ENCODE measurements at places on chromosomes 7 and 10.
A peak's percentile ranks its signal among the peaks of the same experiment; 100 is the strongest.

DNA sequence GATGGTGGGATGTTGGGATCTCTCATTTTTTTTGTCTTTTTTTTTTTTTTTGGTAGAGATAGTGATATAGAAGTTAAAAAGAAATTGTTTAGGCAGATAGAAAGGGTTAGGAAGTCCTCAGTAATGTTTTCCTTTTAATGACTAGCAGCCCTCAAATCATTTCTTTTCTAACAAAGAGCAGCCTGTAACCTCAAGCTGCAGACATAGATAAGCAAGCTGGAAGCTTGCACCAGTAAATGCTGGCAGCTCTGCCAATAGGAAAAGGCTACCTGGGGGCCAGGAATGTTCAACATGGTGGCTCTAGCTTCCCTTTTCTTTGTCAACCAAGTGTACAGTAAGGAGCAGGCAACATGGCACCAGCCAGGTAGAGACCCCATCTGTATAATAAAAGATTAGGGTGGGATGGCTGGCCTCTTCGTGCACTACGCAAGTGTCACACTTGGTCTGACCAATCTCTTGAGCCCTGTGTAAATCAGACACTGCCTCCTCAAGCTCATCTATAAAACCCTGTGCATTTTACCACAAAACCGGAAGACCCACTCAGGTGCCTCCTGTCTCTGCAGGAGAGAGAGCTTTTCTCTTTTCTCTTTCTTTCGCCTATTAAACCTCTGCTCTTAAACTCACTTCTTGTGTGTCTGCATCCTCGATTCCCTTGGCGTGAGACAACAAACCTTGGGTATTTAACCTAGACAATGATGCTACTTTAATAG lies 212.9 kb downstream of the SNX10 start:
- no peak overlapping the region for H3K27ac ChIP-seq
- no peaks in the 10 kb centered on the region for H3K4me1 ChIP-seq
- no peak for DNase-seq
- no peaks in the 10 kb centered on the region for H3K36me3 ChIP-seq
- H3K4me3 ChIP-seq = no peak overlapping the region

- H3K27me3 ChIP-seq = peaks cover 36% of the 10 kb centered on the region
- no peaks in the 10 kb centered on the region for H3K4me1 ChIP-seq
- no peak overlapping the region for H3K27ac ChIP-seq
- no peak for DNase-seq
Measured at GRCh38 chr10:131806646-131807317, 94.0 kb upstream of the PPP2R2D start.

GRCh38 chr7:81882086-81882485 lies 112.2 kb upstream of the HGF start:
- no peak overlapping the region for H3K27ac ChIP-seq
- H3K4me3 ChIP-seq = no peak overlapping the region
- H3K27me3 ChIP-seq = no peaks in the 10 kb centered on the region
- no peak for DNase-seq
- H3K4me1 ChIP-seq = peaks cover 1% of the 10 kb centered on the region
- H3K36me3 ChIP-seq = no peaks in the 10 kb centered on the region

DNA sequence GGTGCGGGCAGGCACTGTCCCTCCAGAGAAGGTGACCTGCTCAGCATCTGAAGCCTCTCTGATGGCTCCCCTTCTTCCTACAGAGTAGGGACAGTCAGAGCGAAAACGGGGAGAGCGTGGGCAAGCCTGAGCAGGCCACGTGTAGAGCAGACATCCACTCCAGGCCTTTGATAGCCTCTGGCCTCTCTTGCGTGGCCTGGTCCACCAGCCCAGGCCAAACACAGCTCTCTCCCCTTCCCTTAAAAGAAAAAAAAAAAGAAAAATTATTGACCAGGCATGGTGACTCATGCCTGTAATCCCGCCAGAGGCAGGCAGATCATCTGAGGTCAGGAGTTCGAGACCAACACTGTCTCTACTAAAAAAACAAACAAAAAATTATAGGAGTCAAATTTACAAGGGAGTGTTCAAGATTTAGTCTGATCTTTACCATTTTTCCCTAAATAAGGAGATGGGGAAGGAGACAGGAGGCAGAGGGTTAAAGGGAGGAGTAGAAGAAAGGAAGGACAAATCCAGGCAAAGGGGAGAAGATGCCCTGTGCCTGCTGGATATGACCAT lies 84.8 kb downstream of the PLXNA4 start:
- H3K4me1 ChIP-seq = no peaks in the 10 kb centered on the region
- no peak for DNase-seq
- no peaks in the 10 kb centered on the region for H3K27me3 ChIP-seq
- no peaks in the 10 kb centered on the region for H3K36me3 ChIP-seq
- H3K27ac ChIP-seq = no peak overlapping the region

GRCh38 chr10:52523696-52524095 lies 209.6 kb downstream of the DKK1 start:
- H3K27ac ChIP-seq = no peak overlapping the region
- H3K4me1 ChIP-seq = no peaks in the 10 kb centered on the region
- H3K36me3 ChIP-seq = no peaks in the 10 kb centered on the region
- no peak overlapping the region for H3K4me3 ChIP-seq
- DNase-seq = no peak

DNA sequence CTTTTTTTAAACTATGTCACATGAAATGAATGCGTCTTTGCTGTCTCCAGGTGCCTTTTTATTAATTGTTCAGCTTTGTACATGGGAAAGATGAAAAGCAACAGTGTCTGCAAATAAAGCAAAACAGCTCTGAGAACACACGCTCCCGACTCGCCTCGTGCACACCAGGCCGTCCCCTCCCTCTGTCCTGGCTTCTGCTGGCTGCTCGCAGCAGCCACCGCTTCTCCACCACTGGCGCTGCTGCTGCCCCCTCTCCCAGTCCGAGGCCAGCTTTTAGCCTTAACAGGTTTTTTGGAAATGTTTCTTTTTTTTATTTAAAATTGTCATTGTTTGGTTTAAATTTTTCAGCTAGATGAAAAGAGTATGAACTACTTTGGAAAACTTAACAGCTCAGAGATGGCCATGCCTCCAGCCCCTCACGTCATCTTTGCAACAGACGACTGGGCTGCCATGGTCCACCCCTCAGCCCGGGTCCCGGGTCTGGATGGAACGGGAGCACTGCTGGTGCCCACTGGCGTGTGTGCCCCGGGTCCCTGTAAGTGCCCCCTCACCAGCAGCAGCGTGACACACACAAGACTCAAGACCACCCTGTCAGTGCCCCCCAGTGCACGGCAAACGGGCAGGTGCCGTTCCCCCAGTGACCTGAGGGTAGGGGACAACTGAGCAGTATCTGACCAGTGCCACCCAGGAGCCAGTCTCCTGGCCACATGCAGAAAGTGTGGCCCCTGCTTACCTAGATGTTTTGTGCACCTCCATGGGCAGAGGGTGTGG lies 415.6 kb upstream of the FOXK1 start:
- H3K27me3 ChIP-seq = peaks cover 24% of the 10 kb centered on the region
- no peaks in the 10 kb centered on the region for H3K4me1 ChIP-seq
- no peak overlapping the region for H3K27ac ChIP-seq
- H3K36me3 ChIP-seq = no peaks in the 10 kb centered on the region

DNA sequence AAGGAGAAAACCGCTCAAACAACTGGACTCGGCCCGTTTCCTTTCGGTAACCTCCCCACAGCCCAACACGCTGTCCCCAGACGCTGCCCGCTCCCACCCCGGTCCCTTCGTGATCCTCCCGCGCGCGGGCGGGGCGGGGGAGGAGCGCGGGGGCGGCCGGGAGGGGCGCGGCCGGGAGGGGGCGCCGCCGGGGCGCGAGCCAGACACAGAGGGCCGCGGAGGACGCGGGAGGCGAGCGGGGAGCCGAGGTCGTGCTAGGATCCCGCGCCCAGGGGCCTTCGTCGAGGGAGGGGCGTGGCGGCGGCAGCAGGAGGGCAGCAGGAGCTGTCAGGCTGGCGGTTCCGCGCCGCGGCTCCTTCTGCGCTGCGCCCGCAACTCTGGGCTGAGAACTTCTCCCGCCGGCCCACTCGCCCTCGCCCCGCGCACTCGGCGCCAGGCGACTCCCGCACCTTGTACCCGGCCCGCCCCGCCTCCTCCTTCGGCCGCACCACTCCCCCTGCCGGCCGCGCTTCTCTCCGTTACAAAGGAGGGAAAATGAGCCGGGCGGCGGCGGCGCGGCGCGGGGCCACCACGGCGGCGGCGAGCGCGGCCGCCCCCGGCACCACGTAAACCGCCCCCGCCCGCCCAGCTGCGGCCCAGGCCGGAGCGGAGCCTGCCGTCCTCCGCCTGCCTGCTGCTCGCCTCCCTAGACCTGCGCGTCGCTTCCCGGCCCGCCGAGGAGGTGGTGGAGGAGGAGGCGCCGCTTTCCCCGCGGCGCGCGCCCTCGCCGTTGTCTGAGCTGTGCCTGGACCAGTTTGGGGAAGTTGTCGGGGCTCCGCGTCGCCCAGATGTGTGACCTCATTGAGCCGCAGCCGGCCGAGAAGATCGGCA lies at the start of gene CDK14:
TSS of gene CDK14 (plus strand) at position 521 of the 870 bp plus-strand sequence. CDS start at position 828, 307 bp downstream.
- peaks cover 55% of the 10 kb centered on the region for H3K4me1 ChIP-seq
- H3K36me3 ChIP-seq = peaks cover 4% of the 10 kb centered on the region

GRCh38 chr7:50921114-50921813 lies 138.6 kb upstream of the GRB10 start:
- no peak overlapping the region for H3K27ac ChIP-seq
- no peak for DNase-seq
- no peak overlapping the region for H3K4me3 ChIP-seq
- no peaks in the 10 kb centered on the region for H3K4me1 ChIP-seq
- no peaks in the 10 kb centered on the region for H3K36me3 ChIP-seq
- H3K27me3 ChIP-seq = no peaks in the 10 kb centered on the region

DNA sequence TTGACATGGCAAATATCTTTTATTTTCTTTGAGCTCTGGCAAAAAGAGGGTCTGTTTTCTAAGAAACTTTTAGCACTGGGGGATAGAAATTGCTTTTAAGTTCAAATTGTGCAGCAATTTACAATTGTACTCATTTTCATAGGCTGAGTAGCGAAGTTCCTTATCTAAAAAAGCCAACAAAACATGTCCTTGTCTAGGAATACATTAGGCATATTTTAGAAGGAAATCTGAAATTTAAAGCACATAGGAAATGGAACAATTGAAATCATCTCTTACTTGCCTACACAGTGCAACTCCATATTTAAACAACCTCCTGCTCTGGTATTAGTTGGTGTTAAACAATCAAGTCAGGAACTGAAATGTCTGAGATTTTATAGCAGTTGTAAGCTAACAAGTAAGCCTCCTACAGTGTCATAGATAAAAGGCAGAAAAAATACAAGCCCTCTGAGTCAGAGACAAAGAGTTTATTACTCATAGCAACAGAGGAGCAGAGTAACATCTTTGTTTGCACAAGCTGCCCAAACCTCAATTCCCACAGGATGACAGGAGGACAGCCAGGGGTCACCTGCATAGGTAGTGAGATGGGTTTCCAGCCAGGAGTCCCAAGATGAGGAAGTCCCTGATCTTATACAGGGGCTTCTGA lies 280.2 kb upstream of the HGF start:
- no peaks in the 10 kb centered on the region for H3K4me1 ChIP-seq
- H3K27ac ChIP-seq = no peak overlapping the region
- no peaks in the 10 kb centered on the region for H3K36me3 ChIP-seq

DNA sequence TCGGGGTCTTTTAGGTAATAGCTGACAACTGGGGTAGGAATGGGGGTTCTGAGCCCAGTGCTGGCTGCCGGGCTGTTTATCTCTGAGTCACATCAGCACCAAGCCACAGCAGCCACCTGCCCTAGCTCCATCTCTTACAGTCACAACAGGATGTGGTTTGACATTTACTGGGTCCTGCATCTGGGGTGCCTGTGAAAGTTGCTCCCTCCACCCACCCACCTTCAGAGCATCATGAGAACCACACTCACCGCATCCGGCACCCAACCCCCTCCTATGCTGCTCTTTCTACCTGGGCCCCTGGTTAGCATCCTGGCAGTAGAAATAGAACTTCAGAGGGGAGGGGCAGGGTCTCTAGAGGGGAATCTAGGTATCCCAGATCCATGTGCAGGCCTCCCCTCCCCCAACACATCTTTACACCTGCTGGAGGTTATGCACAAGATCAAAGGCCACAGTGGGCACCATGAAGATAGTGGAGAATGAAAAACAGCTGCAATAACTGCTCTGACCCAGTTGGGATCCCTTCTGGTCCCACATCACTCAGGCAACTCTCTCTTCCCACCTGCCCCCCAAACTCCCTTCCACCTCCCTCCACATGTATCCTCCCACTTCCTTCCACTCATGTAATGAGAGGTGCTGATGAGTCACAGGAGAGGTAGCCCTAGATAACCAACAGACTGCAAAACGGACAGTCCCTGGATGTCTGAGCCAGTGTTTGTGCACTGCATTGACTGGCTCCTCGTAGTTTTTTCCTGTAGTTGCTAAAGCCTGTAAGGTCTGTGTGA lies 38.2 kb downstream of the PRSS2 start:
- peak; percentile 91 for DNase-seq
- peak overlapping the region; percentile 99 for H3K27ac ChIP-seq
- peak overlapping the region; percentile 73 for H3K4me3 ChIP-seq
- no peaks in the 10 kb centered on the region for H3K27me3 ChIP-seq
- peaks cover 98% of the 10 kb centered on the region for H3K4me1 ChIP-seq
- peaks cover 15% of the 10 kb centered on the region for H3K36me3 ChIP-seq

- peak overlapping the region; percentile 48 for H3K27ac ChIP-seq
- DNase-seq = no peak
- peaks cover 34% of the 10 kb centered on the region for H3K4me1 ChIP-seq
- no peak overlapping the region for H3K4me3 ChIP-seq
Measured at GRCh38 chr7:27994639-27995038, 186.0 kb downstream of the JAZF1 start.

GRCh38 chr7:134328900-134329299 lies 12.2 kb upstream of the SLC35B4 start:
- H3K27me3 ChIP-seq = peaks cover 22% of the 10 kb centered on the region
- H3K36me3 ChIP-seq = no peaks in the 10 kb centered on the region
- DNase-seq = no peak
- H3K4me3 ChIP-seq = no peak overlapping the region

- H3K36me3 ChIP-seq = peaks cover 29% of the 10 kb centered on the region
- H3K4me3 ChIP-seq = no peak overlapping the region
- no peak overlapping the region for H3K27ac ChIP-seq
- DNase-seq = no peak
Measured at GRCh38 chr10:122419876-122420623, 34.4 kb upstream of the ARMS2 start.

DNA sequence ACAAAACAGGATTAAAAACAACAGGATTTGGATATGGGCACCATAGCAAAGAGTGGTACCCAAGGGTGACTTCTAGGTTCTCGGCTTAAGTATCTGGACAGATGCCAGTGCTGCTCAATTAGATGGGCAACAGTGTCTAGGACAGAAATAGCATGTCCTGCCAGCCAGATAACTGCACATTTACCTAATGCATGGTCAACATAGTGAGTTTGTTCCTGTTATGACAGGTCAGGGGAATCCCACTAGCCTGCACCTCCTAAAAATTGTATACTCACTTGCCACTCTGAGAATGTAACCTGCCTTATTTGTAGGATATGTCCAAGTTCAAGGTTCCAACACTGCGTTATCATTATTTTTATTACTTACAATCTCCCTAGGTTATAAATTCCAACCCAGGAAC lies 471.7 kb downstream of the GRM8 start:
- H3K4me3 ChIP-seq = no peak overlapping the region
- peaks cover 2% of the 10 kb centered on the region for H3K4me1 ChIP-seq
- no peak for DNase-seq
- H3K27me3 ChIP-seq = no peaks in the 10 kb centered on the region
- H3K27ac ChIP-seq = no peak overlapping the region
- H3K36me3 ChIP-seq = no peaks in the 10 kb centered on the region

GRCh38 chr7:148056406-148056805 lies 534.2 kb upstream of the C7orf33 start:
- H3K27me3 ChIP-seq = no peaks in the 10 kb centered on the region
- no peaks in the 10 kb centered on the region for H3K36me3 ChIP-seq
- H3K27ac ChIP-seq = no peak overlapping the region

- H3K27me3 ChIP-seq = peaks cover 21% of the 10 kb centered on the region
- peaks cover 12% of the 10 kb centered on the region for H3K4me1 ChIP-seq
- no peaks in the 10 kb centered on the region for H3K36me3 ChIP-seq
- no peak overlapping the region for H3K27ac ChIP-seq
- no peak for DNase-seq
- no peak overlapping the region for H3K4me3 ChIP-seq
Measured at GRCh38 chr7:112500619-112501018, 19.8 kb downstream of the LSMEM1 start.

Data from stimulated activated naive B cell treated with anti-CD40 and anti-IgM and Interleukin-4, amounts not matched to agents 10 μg/mL and 1 μg/mL and 100 μg/mL, for 72 hours (primary cell).